Umbilical cord (tissue), 2 donors: ENCODE measurements at places on chromosomes 7 and 10.
A peak's percentile ranks its signal among the peaks of the same experiment; 100 is the strongest.

DNA sequence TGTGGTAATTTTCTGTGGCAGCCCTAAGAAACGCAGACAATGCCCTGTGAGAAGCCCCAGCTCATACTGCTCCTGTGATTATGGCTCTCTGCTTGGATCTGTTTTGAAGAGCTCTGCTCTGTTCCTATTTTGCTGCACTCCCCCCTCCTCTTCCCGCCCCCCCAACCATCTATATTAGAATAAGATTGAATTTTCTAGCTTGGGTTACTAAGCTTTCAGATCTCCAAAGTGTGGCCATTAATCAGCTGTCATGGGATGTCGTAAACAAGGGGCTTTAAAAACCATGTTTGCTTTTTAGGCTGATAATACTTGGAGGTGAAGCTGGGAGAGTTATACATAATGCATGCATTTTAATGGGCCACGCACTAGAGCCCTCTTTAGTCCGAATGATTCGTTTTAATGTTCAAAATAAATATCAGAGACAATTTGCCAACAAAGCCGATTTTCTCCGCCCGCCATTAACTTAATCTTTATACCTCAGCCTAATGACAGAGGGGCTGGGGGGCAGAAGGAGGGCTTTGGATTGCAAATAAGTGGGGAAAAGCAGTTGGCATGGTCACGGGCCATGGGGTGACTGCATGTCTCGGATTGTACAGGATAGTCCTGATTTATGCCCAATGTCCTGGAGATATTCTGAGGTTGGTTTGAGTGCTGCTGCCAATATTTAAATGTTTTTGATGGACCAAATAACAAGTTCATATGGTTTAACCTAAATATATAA lies 165.5 kb downstream of the RPS24 start:
- DNase-seq = no peak

GRCh38 chr7:120131096-120131839 lies 141.7 kb upstream of the KCND2 start:
- DNase-seq = no peak

DNA sequence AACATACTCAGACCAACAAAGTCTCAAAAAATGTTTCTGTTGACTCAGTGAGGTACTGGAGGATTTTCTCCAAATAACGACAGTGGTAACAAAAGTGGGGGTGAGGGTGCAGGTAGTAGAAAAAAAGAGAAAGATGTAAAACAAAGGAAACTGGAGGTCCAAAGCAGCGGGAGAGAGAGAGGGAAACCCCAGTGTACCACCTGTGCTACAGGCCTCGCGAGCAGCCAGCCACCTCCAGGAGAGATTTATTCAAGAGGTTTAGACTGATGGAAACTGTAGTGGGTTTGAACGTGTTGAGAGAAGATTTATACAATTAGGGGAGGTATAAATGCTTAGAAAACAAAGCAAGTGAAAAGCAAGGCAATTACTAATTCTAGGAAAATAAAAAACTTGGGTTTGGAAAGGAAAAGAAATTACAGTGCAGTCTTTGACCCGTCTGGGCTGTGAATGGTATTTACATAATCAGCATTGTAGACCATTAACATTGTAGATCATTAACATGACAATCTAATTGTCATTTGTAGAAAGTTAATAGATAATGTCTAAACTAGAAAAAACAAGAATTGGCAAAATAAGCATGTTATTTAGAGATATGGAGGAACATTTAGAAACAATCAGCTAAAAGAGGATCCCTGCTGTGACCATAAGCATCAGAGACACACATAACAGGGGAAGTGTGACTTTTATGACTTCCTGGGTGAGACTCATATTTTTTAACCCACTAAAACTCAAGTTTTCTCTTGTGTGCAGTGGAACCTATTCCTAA lies 180.0 kb downstream of the RELN start:
- no peak for DNase-seq

- peak; percentile 15 for DNase-seq
Observed at GRCh38 chr10:52383088-52383487, 69.0 kb downstream of the DKK1 start.

- peak; percentile 5 for DNase-seq
Observed at GRCh38 chr10:1291178-1292090, 235.2 kb downstream of the WDR37 start.

DNA sequence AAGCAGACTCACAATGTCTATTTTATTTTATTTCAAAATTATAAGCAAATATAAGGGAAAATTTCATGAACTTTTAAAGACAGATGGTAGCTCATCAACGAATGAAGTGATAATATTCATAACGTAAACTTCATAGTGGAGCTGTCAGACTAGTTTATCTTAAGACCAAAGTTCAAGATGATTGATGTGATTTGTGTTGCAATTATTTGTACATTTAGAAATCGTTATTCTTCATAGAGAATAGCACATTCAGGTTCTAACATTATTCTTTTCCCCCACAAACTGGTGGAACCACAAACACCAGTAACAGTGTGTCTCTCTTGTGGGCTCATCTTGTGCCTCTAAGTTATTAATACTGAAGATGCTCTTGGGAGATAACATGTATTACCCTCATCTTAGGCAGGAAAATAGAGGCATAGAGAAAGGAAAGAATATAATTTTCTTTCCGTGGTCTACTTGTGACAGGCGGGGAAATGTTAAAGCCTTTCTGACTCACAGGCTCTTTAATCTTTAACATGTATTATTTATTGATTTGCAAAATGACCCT lies 37.0 kb downstream of the CCSER2 start:
- no peak for DNase-seq

GRCh38 chr10:28722065-28722803 lies 44.9 kb downstream of the BAMBI start:
- peak; percentile 64 for DNase-seq

DNA sequence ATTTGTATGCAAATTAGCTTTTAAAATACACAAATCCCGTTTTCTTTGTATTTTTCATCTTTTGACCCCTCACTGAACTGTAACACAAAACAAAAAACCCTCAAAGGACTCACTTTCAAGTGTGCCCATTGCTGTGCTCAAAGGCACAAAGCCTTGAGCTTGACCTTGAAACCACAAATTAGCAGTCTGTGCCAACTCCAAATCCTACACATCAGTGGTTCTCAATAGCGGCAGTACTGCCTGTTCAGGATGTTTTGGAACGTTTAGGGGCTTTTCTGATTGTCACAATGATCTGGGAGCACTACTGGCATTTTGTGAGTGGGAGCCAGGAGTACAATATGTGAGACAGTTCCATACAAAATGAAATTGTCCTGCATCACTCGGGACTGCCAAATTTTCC lies 55.5 kb downstream of the KDM7A start:
- DNase-seq = no peak

DNA sequence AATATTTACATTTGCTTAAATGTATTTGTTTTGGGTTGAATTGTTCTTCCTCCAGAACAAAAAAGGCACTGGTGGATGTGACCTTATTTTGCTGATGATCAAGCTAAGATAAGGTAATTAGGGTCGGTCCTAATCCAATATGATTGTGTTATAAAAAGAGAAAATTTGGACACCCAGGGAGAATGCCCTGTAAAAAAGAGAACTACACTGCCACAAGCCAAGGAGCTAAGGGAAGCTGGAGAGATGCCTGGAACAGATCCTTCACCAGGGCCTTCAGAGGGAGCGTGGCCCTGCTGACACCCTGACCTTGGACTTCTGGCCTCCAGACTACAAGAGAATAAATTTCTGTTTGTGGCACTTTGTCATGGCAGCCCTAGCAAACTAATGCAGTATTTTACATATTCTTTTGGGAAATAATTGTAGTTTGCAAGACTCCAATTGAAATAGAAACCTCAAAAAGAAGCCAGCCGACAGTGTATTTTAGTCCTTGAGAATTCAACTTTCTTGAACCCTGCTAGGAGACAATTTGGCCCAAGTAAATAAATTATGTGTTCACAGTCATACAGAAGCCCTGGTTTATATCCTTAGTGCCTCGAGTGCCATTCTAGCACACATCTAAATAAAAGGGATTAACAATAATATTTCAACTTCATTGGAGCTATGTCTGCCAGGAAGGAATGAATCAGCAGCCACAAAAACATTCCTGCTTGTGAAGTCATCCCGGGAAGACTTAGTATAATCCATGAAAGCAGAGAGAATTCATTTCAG lies 164.6 kb downstream of the PKD1L1 start:
- peak; percentile 97 for DNase-seq

DNA sequence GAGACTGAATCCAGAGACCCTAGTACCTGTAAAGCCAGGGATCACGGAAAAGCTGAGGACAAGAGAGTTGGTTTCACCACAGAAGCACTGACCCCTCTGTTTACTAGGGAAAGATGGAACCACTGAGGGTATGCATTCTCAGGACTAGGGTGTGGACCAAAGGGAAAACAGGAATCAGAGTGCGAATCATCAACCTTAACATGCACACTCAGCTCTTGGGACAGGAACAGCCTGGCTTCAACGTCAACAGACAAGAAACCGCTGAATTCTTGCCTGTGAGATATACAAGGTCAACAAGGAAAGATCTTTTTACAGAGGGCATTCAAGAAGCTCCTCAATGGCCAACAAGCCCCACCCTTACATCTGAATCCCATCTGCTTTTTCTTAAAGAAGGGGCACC lies 14.9 kb downstream of the TNRC18 start:
- DNase-seq = no peak

DNA sequence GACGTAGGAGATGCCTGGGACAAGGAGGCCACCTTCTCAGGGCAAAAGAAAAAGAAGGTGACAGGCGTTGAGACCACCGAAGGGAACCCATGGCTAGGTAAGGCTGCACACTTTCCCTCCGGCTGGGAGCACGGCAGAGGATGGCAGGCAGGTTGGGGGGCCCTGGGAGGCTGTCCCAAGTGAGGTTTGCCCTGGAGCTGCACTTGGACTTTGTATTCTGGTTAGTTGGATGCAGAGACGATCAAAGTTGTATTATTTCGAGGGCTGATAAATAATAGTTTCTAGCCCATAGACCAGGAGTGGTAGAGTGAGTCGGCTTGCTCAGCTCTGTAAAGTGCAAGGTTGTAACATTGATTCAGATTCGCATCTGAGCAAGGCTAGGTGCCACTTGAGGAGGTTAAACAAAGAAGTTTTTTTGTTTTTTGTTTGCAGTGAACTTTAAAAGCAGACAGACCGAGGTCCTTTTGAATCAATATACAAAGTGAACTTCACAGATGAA lies 608 bp downstream of the ENTPD7 start:
- DNase-seq = no peak

DNA sequence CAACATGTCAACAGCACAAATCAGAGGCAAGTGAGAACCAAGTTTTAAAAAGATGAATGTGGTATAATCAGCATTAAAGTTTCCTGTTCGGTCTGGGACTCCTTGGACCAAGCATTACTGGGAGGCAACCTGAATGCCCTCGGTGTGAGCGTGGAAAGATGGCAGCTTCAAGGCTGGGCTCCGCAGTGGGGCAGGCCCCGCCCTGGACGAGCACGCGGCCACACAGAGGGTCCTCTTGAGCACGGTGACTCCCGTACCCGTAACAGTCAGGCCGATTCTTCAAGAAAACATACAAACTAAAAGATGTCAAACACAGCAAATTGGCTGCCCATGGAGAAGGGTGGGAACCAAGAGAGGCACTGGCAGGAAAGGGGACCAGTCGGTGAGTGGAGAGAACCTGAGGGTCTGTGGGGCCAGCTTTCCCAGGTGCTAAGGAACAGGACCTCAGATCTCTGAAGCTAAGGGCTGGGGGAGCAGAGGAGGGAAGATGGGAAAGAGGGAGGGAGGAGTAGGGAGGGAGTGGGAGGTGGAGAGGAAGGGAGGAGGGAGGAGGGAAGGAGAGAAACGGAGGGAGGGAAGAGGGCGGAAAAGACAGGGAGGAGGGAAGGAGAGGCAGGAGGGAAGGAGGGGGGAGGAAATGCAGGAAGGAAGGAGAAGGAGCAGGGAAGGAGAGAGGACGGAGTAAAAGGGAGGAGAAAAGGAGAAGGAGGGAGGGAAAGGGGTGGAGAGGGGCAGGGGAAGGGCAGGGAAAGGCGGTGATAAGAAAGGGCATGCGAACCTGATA lies 71.2 kb upstream of the FAM20C start:
- peak; percentile 59 for DNase-seq

DNA sequence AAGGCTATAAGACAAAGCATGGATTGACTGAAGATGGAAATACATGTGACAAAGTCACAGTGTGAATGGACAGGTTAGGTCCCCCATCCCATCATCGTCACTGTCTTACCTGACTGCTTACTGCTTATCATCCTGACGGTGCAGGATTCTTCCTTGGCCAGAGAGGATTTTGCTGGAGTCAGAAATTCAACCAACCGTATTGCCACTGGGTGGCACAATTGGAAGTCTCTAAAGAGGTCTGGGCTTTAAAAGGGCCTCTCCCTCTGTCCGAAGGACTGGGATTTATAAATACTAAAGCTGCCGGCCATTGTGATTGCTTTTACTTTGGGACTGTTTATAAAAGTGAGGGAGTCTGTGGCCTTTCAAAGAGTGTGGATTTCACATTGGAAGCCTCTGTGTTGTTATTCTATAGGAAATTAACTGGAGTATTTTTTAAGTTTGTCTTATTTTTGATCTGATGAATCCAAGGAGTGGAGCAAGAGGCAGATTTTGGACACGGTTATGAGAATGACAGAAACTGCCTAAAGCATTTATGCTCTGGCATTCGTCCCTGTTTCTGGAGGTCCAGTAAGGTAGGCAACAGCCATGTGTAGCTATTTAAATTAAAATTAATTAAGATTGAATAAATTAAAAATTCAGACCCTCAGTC lies 113.3 kb upstream of the CREB5 start:
- peak; percentile 77 for DNase-seq

DNA sequence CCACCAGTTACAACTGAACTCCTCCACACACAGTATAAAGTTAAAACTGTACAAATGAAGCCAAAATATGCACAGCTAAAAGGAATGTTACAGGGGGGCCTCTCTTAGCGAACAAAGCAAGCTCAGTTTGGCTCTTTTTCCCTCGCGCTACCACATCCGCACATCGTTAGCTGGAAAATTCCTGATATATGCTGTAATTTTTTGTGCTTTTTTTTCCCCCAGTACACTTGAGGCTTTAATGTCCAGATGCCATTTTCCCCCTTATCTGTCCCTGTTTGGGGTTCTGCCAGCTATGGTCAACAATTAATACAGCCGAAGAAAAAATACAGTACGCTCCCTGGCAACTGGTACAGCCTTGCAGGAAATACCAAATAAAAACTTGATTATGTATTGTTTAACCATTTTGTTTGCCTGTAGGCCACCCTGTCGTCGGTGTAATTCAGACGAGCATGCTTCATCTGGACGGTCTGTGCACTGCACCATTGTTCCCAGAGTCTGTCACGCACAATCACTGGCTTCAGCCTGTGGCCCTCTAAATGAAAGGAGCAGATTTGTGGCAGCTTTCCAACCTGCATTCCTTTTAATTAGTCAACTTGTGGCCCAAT lies 108.1 kb upstream of the FAM133B start:
- peak; percentile 94 for DNase-seq

GRCh38 chr7:45359776-45360175 lies 202.2 kb downstream of the RAMP3 start:
- no peak for DNase-seq

GRCh38 chr7:74138945-74139843 lies 35.0 kb upstream of the EIF4H start:
- DNase-seq = no peak
